Stimulated activated CD4-positive, alpha-beta T cell treated with anti-CD3 and anti-CD28 coated beads, Interleukin-12 subunit alpha, Interleukin-12 subunit beta, amount 100 ng/mL, for 4 hours (primary cell): ENCODE measurements at places on chromosomes 16 and 17.

- no peak for DNase-seq
Measured at GRCh38 chr16:86353148-86353547, 157.2 kb upstream of the FOXF1 start.

DNA sequence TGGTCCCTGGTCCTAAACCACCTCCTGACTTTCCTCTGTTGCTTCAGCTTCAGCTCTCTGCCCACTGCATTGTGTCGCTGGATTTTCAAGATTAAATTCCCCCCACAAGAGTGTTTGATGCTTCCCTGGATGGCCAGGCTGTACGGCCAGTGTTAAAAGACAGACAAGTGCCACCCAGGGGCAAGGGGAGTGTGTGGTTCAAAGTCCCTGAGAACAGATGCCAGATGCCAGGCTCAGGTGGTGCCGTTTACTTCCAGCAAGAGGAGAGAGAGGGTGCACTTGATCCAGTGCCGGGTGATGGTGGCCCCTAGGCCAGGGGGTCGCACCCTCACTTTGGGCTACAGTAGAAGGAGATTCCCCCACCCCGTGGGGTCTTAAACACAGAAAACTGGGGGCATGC is 109.2 kb downstream of the RPTOR start:
- no peak for DNase-seq

DNA sequence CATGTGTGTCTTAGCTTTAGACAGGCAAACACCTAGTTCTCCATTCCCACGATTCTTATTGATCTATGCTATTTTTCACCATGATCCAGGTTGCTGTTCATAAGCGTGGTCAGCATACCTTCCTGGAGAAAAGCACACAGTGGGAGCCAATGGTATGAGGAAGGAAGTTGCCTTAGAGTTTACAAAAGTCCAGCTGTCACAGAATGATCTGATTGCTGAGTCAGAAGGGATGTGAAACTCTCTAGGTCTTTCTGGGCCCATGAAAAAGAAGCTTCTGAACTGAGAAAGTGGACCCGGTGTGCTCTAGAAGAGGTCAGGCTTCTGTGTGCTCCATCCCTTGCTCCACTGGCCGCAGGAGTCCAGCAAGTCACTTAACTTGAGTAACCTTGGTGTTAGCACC is 71.0 kb upstream of the CCL1 start:
- DNase-seq = no peak

- DNase-seq = no peak
Measured at GRCh38 chr17:61601297-61601696, 10.3 kb upstream of the NACA2 start.

DNA sequence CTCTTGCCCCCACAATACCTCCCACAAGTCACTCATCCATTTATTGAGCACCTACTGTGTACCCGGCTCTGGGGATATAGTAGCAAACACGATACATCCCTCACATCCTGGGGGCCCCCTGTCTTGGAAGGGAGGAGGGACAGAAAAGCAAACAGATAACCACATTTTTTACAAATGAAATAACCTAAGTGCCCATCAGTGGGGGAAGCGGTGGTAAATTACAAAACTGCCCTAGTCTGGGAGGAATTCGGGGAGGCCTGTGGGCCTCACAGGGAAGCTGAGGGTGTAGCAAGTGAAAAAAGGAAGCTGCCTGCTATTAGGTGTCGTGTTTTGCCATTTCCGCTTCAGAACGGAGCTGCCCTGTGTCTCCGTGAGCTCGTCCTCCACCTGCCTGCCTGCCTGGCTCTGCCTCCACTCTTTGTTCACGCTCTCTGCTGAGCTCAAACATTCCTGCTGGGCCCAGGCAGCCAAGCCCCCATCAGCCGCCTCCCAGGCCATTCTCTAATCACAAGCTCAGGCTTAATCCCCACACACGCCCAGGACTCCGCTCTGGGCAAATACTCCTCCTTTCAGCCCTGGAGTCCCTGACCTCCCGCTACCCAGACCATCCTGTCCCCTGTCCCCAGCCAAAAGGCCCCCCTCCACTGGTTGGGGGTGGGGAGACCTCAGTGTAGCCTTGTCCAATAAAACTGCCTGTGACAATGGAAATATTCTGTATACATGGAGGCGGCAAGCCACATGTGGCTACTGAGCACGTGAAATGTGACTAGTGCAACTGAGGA is 10.2 kb upstream of the SEC14L5 start:
- DNase-seq = no peak

GRCh38 chr16:58448890-58449289 is 51.1 kb upstream of the NDRG4 start:
- DNase-seq = no peak

- no peak for DNase-seq
Measured at GRCh38 chr17:36695082-36695481, 93.7 kb downstream of the MRM1 start.

DNA sequence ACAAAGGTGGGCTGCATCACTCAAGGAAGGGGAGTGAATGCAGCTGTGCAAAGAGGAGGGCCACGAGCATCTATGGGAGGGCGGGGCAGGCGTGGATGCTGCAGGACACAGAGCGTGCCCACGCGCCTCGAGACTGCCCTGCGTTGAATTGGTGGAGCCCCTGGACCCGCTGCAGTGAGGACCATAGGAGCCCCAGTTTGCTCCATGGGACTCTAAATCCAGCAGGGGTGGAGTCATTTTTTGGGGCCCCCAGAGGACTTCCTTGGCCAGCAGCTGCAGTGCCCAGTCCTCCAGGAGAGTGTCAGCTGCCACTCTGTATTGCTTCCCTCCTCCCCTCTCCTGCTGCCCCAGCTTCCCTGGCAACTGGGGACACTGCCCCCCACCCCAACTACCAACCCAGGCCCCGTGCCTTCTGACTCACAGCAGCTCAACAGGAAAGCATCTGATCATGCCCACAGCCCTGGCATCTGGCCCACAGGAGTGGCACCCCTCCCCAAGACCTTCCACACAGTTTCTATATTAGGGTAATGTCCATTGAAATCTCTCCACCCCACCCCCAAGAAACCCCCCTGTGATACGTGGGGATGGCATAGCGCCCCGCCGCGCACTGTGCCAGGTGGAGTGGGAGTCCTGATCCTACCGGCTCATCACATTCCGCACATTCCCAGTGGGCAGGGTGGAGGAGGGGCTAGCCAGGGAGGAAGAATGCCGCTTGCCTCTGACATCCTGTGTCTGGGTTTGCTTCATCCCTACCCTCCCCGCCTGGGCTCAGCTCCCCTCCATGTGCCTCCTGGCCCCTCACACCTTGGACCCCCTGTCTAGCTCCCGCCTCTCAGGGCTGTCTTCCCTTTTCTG is 27.8 kb upstream of the ITGA3 start:
- DNase-seq = no peak

GRCh38 chr17:72426948-72427760 is 306.3 kb downstream of the SOX9 start:
- no peak for DNase-seq

- no peak for DNase-seq
Measured at GRCh38 chr17:82524540-82524939, 5.0 kb downstream of the FOXK2 start.

GRCh38 chr17:57110579-57111325 is 25.7 kb downstream of the AKAP1 start:
- no peak for DNase-seq

GRCh38 chr17:43640491-43641252 is 21.1 kb downstream of the MEOX1 start:
- no peak for DNase-seq

DNA sequence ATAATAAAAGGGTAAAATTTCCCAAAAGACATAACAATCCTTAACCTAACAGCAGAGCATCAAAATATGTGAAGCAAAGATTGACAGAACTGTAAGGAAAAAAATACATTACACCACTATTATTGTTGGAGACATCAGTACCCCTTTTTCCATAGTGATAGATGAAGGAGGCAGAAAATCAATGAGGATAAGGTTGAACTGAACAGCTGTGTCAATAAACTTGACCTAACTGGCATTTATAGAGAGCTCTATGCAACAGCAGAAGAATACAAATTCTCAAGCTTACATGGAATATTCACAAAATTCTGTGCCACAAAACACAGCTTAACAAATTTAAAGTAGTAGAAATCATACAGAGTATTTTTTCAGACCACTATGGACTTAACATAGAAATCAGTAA is 195.0 kb upstream of the ELAC2 start:
- DNase-seq = no peak

- DNase-seq = no peak
Measured at GRCh38 chr17:67479148-67479547, 102.1 kb downstream of the PITPNC1 start.

- DNase-seq = no peak
Measured at GRCh38 chr17:78450696-78451345, 72.4 kb downstream of the PGS1 start.

DNA sequence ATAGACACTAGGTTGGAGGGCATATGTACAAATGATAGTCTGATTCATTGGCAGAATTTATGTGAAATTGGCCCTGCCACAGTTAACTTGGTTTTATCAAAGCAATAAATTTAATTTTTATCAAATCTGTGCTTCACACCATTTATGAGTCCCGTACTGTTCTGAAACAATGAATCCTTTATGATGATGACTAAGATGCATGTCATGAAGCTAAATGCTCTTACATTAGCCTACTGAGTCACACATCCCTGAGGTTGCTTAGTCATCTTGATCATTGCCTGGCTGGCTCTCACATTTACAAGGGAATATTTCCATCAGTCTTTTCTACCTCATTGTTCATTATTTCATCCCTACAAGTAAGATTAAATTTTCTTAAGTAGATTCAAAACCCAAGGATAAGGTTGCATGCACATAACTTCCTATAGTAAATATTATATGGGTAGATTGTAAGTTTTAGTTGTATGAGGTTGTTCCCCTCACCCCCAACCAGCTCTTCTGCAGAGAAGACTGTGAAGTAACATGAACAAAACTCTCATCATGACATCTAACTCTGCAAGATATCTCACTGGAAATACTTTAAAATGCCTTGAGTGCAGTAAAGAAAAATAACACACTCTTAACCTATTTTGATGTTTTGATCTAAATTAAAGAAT is 170.7 kb downstream of the CYB561 start:
- no peak for DNase-seq

DNA sequence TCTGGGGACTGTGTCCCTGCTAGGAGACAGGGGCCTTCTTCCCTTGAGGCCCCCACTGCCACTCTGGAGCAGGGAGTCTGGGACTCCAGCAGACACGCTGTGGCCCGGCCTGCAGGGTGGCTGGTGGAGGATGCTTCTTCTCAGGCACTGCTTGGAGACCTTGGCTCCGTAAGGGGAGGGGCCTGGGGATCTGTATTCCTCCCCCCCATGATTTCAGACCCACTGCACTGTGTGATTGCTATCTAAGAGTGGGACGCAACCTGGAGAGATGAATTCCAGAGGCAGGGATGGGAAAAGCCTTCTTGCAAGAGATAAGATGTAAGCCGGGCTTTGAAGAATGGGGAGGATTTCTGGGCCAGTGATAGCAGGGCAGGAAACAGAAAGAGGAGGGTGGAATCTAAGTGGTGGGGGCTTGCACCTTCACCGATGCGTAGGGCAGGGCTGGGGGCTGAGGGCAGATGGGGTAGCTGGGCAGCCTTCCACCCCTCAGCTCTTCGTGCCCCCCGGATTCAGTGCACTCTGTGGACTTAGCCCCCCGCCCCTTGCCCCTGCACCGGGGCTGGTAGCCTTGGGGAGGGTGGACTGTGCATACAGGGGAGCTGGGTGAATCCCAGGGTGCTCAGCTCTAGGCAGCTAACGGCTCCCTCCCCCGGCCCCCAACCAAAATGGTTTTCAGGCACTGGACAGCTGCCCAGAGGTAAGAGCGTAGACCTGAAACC is 5.2 kb upstream of the GSE1 start:
- DNase-seq = no peak

DNA sequence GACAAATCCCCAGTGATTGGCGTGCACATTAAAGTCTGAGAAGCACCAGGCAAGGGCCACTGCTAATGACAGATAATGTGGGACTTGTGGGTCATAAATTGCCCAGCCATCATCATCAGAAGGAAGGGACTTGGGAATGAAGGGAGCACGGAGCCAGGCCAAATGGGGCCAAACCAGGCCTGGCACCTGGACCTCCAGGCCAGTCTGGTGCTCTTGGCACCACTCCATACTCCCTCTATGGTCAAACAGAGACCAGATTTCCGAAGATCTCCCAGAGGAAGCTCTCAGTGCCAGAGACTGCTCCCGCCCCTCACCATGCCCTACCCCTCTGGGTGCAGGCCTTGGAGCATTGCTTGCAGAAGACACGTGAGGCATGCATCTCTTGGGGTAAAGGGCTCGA is 142.2 kb downstream of the CCDC182 start:
- no peak for DNase-seq

DNA sequence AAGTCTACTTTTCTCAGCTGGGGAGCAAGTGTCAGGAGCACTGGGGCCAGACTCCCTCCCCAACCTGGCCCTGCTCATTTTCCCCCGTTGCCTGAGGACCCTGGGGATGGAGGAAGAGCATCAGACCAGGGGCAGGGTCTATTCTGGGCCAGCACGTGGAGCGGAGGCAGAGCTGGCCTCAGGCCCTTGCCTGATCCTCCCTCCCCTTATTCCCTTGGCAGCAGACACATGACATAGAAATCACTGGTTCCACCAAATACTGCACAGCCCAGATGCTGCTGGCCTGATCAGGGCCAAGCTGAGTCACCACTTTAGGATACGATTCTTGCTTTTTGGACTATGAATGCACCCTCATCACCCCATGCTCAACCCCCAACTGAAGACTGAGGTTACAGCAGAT is 15.8 kb upstream of the AGRP start:
- no peak for DNase-seq

GRCh38 chr16:83552228-83552627 is 255.6 kb upstream of the HSBP1 start:
- DNase-seq = no peak

- DNase-seq = no peak
Measured at GRCh38 chr17:17751489-17752088, 70.3 kb downstream of the RAI1 start.

GRCh38 chr17:16398270-16399267 is 16.8 kb upstream of the TRPV2 start:
- DNase-seq = no peak

DNA sequence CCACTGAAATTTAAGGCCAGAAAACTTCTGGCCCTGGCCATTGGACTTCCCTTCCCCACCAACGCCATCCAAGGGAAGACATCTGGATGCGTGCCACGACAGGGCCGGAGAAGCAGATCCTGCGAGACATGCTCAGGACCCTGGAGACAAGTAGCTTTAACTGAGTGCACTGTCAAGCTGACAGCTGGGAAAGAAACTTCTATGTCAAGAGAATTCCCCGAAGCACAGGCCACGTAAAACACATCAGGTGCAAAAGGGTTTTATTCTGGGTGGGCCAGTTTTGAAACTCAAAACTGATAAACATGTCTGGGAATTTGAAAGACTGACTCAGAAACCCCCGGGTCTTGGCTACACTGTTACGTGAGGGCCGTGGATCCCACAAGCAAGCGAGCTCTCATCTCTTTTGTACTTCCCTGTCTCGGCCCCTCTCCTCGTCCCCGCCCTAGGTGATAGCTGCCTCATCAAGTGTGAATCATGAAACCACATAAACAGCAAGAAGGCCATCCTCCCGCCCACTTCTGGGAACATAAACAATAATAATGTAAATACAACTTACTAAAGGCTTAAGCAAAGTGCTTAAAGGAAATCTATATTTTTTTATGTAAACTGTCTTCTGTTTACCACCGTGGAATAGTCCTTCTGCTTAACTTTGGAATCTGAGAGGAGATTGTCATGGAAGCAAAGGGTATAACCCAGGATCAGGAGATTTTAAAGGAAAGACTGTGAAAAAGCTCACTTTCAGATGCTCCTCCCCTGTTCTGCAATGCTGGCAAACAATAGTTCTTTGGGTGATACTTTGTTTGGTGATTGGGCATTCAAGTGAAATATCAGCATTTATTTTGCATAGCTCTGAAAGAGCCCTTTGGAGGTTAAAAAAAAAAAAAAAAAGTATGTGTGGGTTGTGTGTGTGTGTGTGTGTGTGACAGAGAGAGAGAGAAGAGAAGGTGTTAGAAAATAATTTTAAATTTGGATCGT is 406.0 kb upstream of the MAF start:
- no peak for DNase-seq
